ENCODE measurements at places on chromosomes 5 and 9.
A peak's percentile ranks its signal among the peaks of the same experiment; 100 is the strongest.

DNA sequence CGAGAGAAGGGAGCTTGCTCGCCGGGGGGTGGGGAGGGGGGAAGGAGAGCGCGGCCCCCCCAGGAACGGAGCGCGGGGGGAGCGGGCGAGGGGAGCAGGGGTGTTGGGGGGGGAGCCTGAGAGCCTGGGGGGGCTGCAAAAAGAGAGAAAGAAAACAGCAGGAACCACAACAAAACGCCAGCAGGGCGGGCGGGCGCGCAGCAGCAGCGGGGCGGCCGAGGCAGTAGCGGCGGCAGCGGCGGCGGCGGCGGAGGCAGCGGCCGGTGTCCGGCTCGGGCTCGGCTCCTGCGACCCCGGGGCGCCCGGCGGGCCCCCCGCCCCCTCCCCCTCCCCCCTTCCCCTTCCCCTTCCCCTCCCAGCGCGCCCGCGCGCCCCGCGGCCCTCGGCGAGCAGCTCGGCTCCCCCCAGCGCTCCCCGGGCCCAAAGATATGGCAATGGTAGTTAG lies 1.6 kb downstream of the NR2F1 start:
- DNase-seq, result no peak

- no peak for DNase-seq
These were observed 539.8 kb downstream of the PRELID2 start for GRCh38 chr5:145295236-145295835.

DNA sequence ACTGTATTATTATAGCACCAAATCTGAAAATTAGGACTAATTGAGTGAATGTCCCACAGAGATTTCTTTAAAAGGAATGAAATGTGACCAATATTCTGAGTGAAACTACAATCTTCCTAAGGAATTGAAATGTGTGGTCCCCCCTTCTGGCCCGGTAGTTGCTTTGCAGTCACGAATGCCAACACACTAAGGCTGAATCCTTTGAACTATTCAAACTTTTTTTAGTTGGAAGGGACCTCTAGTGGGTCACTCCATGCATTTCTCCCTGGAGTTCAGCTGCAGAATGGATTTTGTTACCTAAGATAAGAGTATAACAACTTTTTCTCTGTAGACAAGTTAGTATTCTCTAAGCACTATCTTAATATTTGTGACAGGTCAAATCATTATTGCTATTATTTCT lies 2.8 kb downstream of the CDH6 start:
- no peak for DNase-seq

DNA sequence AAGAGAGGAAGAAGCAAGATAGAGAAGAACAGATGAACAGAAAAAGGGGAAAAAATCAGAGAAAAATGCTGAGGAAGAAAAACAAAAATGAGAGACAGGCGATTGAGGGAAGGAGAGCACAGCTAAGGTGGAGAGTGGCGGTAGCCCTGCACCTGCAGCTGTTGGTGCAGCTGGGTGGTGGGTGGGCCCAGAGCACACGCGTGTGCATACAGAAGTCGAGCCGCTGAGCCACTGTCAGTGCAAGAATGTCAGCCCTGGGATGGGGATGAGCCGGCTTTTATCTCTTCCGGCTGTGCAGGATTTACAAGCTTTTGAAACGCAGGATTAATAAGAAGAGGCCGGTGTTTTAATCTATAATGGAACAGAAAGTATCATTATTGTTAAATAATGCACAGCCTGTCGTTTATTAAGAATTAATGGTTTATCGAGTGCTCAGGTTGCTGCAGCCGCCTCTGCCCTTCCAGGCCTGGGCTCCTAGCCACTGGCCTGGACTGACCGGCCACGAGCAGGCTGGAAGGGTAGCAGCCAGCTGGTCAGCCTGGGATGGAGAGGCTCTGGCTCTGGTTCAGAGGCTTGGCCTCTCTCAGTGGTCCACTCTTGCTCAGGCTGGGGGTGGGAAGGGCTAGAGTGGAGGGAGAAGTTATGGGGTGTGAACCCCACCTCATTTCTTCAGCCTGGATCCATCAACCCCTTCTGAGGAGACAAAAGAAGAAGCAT lies 68.7 kb downstream of the PCDH1 start:
- DNase-seq, result no peak

GRCh38 chr9:111179577-111179976 lies 141.3 kb upstream of the LPAR1 start:
- no peak for DNase-seq

DNA sequence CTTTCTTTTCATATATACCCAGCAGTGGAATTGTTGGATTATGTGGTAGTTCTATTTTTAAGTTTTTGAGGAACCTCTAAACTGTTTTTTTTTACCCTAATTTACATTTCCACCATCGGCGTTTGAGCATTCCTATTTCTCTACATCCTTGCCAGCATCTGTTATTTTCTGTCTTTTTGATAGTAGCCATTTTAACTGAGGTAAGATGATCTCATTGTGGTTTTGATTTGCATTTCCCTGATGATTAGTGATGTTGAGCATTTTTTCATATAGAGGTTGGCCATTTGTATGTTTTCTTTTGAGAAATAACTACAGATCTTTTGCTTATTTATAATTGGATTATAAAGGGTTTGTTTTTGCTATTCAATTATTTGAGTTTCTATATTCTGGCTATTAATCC lies 71.7 kb upstream of the TNC start:
- no peak for DNase-seq

GRCh38 chr9:33223696-33224095 lies 16.3 kb upstream of the SPINK4 start:
- no peak for DNase-seq

DNA sequence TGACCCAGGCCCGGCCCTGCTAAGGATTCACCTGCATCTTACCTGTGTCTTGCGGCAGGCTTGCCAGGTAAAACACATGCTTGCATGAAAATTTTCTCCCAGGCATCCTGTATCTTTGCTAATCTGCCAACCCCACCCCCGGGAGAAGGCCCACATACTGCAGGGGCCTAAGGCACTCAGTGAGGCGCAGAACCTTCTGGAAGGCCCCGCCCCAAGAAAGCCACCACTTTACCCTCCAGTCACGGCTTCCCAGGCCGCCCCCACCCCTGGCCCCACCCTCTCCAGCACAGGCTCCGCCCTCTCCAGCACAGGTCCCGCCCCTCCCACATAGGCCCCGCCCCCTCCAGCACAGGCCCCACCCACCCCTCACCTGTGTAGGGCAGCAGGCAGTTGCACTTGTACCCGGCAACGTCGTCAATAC lies 29.8 kb upstream of the SEC16A start:
- DNase-seq, result no peak

- no peak for DNase-seq
These were observed 190.0 kb downstream of the MED10 start for GRCh38 chr5:6188344-6188743.

- DNase-seq, result no peak
These were observed 23.6 kb downstream of the CTSL start for GRCh38 chr9:87749335-87750035.

GRCh38 chr9:93517331-93517730 lies 59.1 kb upstream of the PHF2 start:
- no peak for DNase-seq

DNA sequence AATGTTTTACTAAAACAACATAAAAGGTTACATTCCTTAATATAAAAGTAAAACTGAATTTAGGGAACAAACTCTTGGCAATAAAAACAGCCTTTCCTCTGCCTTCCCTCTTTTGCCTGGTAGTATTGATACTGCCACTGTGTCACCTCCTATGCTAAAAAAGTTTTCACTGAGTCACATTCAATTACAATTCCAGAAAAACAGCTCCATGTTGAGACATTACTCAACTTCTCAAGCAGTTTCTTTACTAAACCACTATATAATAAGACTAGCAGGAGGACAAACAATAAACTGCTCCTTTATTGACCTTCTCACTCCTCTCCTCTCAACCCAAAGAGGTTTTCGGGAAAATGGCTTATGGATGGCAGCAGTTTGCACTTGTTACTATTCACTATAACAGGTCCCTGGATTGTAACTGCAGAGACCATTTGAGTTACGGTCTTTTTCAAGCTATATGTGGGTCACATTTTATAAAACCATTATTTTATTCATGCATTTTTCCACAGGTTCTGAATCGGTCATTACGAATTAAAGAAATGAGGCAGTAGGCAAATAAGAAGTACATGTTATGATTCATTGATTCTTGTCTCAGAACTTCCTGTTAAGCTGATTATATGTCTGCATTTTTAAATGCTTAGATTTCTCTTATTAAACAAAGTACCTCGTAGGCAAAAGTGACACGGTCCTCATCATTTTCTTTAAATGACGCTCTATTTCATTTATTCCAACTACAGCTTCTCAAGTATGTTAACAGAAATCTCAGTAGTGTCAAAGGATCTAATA lies 2.1 kb downstream of the ZDHHC21 start:
- DNase-seq, result no peak

DNA sequence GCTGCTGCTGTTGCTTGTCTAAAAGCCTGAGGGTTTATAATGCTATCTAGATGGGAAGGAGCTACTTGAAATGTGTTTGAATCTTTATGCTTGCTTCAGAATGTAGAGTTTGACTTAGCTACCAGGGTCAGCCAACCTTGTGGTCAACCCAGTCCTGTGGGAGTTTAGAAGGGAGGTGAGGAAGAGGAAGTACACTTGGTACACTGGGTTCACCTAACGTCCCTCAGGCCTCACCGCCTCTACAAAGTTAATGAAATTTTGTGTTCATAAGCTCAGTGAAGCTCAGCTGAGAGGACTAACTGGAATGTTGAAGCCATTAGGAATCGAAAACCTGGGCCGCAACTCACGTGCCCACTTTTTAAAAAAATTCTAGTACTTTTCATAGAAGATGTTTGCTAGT lies 10.7 kb downstream of the IQGAP2 start:
- DNase-seq, result no peak

DNA sequence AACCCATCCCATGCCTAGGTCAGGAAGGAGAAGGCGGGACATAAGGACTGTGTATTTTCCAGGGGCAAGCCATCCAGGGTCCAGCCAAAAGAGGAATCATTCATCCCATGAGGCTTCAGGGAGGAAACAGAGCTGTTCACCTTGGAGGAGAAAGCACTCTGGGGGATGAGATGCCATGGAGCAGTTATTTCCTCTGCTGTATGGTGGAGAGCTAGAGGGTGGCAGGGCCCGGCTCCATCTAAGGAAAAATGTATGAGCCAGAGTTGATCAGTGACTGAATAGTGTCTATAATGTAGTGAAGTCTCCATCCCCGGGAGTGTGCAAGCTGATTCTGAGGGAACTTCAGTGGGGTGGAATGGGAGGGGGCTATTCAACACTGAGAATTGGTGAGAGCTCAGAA lies 8.0 kb downstream of the ENHO start:
- DNase-seq, result no peak

GRCh38 chr5:169958278-169958677 lies 22.0 kb downstream of the INSYN2B start:
- DNase-seq, result no peak

DNA sequence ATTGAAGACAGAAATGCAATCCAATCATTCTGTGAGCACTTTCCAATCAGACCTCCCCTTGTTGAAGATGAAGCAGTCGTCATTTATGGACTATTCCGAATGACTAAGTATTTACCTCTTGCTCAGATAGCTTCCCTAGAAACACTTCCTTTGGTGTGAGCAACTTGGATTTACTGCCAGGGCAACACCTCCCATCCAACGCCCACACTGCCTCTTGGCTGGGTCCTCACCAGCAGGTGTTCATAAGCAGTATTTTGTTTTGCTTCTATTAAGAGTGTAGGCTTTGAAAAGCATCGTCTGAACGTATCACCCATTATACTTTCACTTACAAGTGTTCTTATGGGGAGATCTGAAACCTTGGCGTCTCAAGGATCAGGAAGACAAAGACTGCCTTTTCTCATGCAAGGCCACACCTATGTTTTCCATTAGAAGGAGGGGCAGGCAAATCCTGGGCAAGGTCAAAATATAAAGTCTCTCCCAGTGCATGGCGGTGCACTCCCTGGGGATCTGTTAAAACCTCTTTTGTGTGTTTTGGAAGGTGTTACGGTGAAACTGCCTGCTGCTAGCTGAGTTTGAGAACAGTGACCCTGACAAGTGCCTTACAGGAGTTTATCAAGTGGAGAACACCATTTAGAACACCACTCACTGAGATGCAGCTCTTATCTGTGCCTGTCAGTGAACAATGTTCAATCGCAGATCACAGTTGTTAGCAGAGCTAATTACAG lies 10.6 kb upstream of the MARCHF3 start:
- DNase-seq, result no peak

- no peak for DNase-seq
These were observed 84.9 kb upstream of the PTGER4 start for GRCh38 chr5:40594811-40595210.

- DNase-seq, result no peak
These were observed 407.7 kb downstream of the KDM4C start for GRCh38 chr9:7165331-7165975.

GRCh38 chr9:16411311-16411710 lies 459.2 kb downstream of the BNC2 start:
- DNase-seq, result no peak

GRCh38 chr9:90870621-90871326 lies 69.2 kb downstream of the SYK start:
- no peak for DNase-seq

GRCh38 chr5:41281215-41281810 lies 68.0 kb upstream of the C6 start:
- no peak for DNase-seq

- no peak for DNase-seq
These were observed 143.7 kb upstream of the PCA3 start for GRCh38 chr9:76620581-76620980.

GRCh38 chr5:161546470-161547301 lies at the start of gene GABRB2:
GABRB2 (minus strand) TSS chr5:161546725; CDS start chr5:161546643, 82 bp downstream.
- DNase-seq, result peak; percentile 62

DNA sequence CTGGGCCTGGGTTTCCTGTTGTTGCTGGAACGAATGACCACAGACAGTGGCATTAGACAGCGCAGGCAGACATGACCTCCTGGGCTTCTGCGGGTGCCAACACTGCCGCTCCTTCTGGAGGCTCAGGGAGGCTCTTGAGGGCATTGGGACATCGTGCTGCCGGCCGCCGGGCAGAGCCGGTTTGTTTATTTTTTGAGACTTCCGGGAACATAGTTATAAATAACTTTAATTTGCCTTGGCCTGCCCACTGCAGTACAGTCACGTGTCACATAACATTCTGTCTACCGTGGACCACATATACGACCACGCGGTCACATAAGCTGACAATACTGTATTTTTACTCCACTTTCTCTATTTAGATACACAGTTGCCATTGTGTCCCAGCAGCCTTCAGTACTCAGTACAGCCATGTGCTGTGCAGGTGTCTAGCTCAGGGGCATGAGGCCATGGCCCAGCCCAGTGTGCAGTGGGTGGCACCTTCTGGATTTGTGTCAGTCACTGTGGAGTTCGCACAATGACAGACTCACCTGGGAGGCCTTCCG lies 8.2 kb upstream of the TOR4A start:
- no peak for DNase-seq

DNA sequence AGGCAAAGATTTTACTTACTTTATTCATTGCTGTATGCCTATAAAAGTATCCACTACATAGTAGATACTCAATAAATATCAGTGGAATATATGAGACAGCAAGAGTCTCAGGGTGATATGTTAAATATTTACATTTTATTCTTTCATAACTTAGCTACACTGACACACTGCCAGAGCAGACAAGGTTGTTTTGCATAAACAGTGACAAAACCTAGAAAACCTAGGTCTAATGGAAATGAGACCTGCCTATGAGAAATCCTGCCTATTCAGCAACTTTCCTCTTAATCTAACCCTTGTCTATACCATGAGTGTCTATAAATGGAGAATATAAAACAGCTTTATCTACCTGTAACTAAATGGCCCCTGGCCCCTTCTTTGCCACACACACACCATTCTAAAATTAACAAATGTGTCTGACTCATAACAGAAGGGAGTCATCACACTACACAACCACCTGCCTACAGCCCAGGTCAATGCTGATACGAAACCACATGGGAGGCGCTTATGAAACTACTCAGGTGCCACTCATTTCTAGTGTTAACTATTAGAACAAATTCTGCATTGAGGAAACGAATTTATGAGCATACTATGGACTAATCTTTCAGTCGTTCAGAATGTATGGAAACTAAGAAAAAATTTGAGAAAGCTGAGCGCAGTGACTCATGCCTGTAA lies 60.3 kb downstream of the UBAP2 start:
- no peak for DNase-seq

Data from hypothalamus (tissue), 51 donors.